Activated CD8-positive, alpha-beta T cell treated with anti-CD3 and anti-CD28 coated beads, Interleukin-2, amount 10 ng/mL, durations not matched to agents 7 days and 5 days (primary cell): ENCODE measurements at places on chromosomes 3 and 15. TPM values are rescaled to one million over a fixed set of nuclear protein-coding genes. Genes with fewer than 3 reads are reported as not detected.
A peak's percentile ranks its signal among the peaks of the same experiment; 100 is the strongest.

POLQ gene
- 35.6 TPM for total RNA-seq

GP5 gene
- 1.4 TPM for total RNA-seq

GRCh38 chr3:152350776-152351175 is 82.0 kb downstream of the MBNL1 start:
- H3K36me3 ChIP-seq = peaks cover 46% of the 10 kb centered on the region
- H3K4me1 ChIP-seq = peaks cover 36% of the 10 kb centered on the region
- no peak for DNase-seq
- no peak overlapping the region for H3K27ac ChIP-seq

GRCh38 chr3:65732051-65732935 is 306.4 kb downstream of the MAGI1 start:
- H3K36me3 ChIP-seq = no peaks in the 10 kb centered on the region
- H3K4me3 ChIP-seq = no peak overlapping the region
- DNase-seq = peak; percentile 19
- H3K27me3 ChIP-seq = no peaks in the 10 kb centered on the region
- no peaks in the 10 kb centered on the region for H3K4me1 ChIP-seq

ALPK3 gene
- 0.24 TPM for total RNA-seq

CSTA gene
- not detected for total RNA-seq

DNA sequence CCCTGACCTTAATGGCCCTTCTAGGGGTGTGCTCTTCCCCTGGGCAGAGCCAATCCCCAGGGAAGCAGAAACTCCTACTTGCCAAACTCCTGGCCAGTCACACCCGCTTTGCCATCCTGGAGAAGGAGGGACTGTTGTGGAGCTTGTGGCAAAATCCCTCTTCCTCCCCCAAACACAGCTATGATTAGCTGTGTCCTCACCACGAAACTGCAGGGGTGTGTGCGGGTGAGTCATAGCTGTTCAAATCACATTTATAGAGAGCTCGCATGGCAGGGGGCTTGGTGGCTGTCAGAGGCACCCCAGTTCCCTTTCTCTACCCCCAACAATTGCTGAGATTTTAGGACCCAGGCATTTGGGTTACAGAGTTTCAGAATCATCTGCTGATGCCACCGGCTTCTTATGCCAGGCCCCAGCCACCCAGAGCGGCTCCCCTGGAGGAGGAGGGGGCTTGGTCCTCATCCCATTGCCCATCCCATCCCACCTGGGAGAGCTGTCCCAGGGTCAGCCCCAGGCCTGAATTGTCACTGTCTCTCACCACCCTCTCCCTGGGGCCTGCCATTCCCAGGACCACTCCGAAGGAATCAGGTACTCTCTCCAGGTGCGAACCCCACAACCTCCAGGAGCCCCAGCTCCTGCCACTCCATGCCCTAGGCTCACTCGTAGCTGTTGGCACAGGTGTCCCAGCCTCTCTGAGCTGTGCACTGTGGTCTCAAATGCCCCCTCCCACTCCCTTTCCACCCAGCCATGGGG is 28.8 kb upstream of the MAGEF1 start:
- no peak for DNase-seq
- H3K27me3 ChIP-seq = peaks cover 10% of the 10 kb centered on the region
- H3K4me1 ChIP-seq = peaks cover 3% of the 10 kb centered on the region
- H3K27ac ChIP-seq = no peak overlapping the region
- no peak overlapping the region for H3K4me3 ChIP-seq

DNA sequence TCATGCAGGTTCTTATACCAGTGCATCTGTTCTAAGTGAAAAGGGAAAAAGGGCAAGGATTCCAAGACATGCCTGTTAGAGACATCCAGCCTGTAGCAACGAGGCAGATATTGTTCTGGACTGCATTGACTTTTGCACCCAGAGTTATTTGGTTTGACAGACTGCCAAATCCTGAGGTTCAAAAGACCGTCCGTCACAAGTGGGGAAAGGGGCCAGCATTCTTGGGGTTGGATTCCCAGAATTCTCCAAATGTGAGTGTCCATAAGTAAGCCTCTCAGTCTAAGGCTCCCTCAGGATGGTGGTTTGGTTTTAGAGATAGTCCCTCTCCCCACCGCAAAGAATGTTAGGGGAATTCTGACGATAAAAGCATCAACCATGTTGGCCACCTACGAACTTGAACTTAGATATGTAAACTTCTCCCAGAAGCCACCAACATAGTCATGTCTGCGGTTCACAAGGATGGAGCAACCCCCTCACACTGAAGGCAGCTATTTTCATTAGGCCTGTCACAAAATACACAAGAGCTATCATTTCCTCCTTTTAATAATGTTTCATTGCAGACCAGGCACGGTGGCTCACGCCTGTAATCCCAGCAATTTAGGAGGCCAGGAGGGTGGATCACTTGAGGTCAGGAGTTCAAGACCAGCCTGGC is 13.6 kb upstream of the LACTB start:
- no peak overlapping the region for H3K27ac ChIP-seq
- peaks cover 2% of the 10 kb centered on the region for H3K4me1 ChIP-seq
- H3K4me3 ChIP-seq = no peak overlapping the region
- H3K27me3 ChIP-seq = peaks cover 20% of the 10 kb centered on the region

DNA sequence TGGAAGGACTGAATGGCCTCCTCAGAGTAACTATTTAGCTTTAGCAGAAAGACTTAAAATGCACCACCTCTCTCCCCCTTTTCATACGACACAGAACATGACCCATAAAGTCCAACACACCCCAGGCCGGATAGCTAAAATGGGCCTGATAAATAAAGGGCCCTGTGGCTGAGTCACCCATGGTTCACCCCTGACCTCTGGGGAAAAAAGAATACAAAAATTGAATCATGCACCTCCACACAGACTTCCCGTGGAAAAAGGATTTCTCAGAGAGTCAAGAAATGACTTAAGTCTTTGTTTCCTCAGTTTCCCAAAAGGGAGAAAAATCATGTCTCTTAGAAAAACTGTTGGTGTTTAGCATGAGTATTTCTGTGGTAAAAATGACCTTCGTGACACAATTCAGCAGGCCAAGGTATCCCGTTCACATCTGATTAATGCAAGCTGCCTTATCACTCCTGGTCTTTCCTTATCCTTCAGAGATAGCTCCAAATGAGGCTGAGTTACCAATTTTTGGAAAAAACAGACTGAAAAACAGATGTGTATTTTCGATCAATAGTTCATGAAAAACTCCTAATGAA is 34.0 kb upstream of the ARHGEF3 start:
- H3K27me3 ChIP-seq = no peaks in the 10 kb centered on the region
- H3K36me3 ChIP-seq = peaks cover 16% of the 10 kb centered on the region
- no peak overlapping the region for H3K4me3 ChIP-seq
- no peak overlapping the region for H3K27ac ChIP-seq

CGNL1 gene
- total RNA-seq = not detected

STT3B gene
- total RNA-seq = 140 TPM

- H3K36me3 ChIP-seq = peaks cover 8% of the 10 kb centered on the region
- DNase-seq = no peak
- peaks cover 36% of the 10 kb centered on the region for H3K27me3 ChIP-seq
- H3K4me3 ChIP-seq = no peak overlapping the region
These were observed 20.0 kb downstream of the PLSCR5 start for GRCh38 chr3:146585156-146585555.

- no peak overlapping the region for H3K4me3 ChIP-seq
- peaks cover 26% of the 10 kb centered on the region for H3K27me3 ChIP-seq
- DNase-seq = no peak
- H3K27ac ChIP-seq = no peak overlapping the region
- no peaks in the 10 kb centered on the region for H3K4me1 ChIP-seq
- no peaks in the 10 kb centered on the region for H3K36me3 ChIP-seq
These were observed 130.9 kb upstream of the ABI3BP start for GRCh38 chr3:101124125-101124524.

ACKR4 gene
- not detected for total RNA-seq

DNA sequence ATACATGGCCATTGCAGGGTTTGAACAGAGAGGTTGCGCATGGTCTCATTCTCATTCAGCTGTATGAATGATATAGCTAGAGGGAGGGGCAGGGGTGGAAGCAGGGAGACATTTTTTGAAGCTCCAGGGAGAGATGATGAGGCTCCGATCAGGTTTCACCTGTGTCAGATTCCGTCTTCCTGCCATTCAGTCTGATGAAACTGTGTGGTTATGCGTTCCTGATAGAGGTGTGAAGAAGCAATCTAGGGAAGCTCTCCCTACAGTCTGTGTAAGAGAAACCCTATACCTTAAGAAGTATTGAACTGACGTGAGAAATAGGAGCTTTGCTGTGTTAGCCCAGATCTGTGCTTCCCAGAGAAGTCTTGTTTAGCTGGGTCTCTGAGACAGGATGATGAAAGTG is 171.9 kb upstream of the NDN start:
- no peaks in the 10 kb centered on the region for H3K27me3 ChIP-seq
- no peak for DNase-seq
- H3K4me3 ChIP-seq = no peak overlapping the region
- no peaks in the 10 kb centered on the region for H3K4me1 ChIP-seq
- H3K36me3 ChIP-seq = no peaks in the 10 kb centered on the region

GRCh38 chr3:56365905-56366640 is 102.2 kb downstream of the ERC2 start:
- peaks cover 16% of the 10 kb centered on the region for H3K27me3 ChIP-seq
- DNase-seq = no peak
- no peak overlapping the region for H3K27ac ChIP-seq
- no peaks in the 10 kb centered on the region for H3K36me3 ChIP-seq

DNA sequence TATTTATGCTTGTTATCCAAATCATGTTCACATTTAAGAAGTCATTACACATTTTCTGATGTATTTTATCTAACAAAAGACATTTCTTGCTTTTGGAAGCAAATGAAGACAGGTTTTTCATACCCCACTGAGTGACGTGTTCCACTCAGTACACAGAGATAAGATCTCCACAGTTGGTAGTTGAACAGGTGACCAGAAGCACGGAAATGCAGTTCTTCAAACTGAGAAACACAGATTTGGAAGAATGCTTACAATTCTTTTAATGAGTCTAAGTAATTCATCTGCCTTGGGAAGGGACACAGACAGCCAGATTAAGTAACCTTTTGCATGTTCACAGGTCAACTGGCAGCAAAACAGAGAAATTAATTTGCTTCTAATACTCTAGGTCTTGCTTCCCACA is 23.1 kb downstream of the PTX3 start:
- DNase-seq = no peak
- H3K27ac ChIP-seq = no peak overlapping the region
- peaks cover 17% of the 10 kb centered on the region for H3K27me3 ChIP-seq
- H3K36me3 ChIP-seq = no peaks in the 10 kb centered on the region
- H3K4me3 ChIP-seq = no peak overlapping the region

BSN gene
- total RNA-seq = 0.34 TPM

- no peak for DNase-seq
- H3K36me3 ChIP-seq = no peaks in the 10 kb centered on the region
- H3K4me1 ChIP-seq = peaks cover 6% of the 10 kb centered on the region
- H3K4me3 ChIP-seq = no peak overlapping the region
These were observed 20.4 kb downstream of the TERC start for GRCh38 chr3:169744366-169745054.

GRCh38 chr3:188546835-188547670 is 393.1 kb downstream of the LPP start:
- H3K27ac ChIP-seq = no peak overlapping the region
- H3K4me3 ChIP-seq = no peak overlapping the region
- H3K4me1 ChIP-seq = peaks cover 3% of the 10 kb centered on the region

SPTSSB gene
- not detected for total RNA-seq

DNA sequence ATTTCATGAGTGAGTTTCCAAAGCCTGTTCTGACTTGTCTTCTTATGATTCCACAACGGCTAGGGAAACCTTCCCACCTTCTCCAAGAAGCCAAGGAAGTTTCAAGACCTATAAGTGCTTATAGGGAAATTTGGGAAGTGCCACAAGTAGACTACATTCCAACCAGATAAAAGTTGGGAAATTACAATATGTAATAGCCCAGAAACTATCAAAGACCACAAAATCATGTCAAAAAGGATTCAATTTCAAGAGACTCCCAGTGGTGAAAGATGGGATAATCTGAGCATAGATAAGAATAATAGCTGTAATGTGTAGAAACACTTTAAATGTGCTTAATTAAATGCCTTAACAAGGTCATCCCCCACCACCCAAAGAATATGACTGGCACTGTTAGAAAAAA is 169.2 kb upstream of the SLC2A2 start:
- no peak overlapping the region for H3K27ac ChIP-seq
- H3K4me1 ChIP-seq = peaks cover 6% of the 10 kb centered on the region
- no peak for DNase-seq
- peaks cover 30% of the 10 kb centered on the region for H3K36me3 ChIP-seq

LXN gene
- total RNA-seq = 9.4 TPM

DNA sequence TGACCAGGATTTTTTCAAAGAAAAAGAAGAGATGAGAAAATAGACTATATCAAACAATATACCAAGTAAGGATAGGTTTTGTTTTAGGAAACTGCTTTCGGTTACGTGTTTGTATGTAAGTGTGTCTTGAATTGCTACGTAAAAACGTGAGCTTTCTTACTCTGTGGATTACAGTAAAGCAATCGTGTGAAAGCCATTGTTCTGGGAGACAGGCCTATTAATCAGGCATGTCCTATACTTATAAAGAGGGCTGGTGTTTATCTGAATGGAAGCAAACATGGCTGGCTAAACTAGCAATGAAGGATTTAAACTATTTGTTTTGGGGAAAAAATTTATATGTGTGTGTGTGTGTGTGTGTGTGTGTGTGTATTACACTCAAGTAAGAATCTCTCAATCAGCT is 2.6 kb downstream of the EHHADH start:
- no peaks in the 10 kb centered on the region for H3K27me3 ChIP-seq
- H3K27ac ChIP-seq = no peak overlapping the region
- DNase-seq = no peak
- no peak overlapping the region for H3K4me3 ChIP-seq
- H3K36me3 ChIP-seq = peaks cover 4% of the 10 kb centered on the region

GRCh38 chr15:68317281-68318007 is 39.9 kb downstream of the FEM1B start:
- DNase-seq = no peak
- no peak overlapping the region for H3K27ac ChIP-seq
- H3K27me3 ChIP-seq = peaks cover 2% of the 10 kb centered on the region
- H3K4me3 ChIP-seq = no peak overlapping the region
- H3K4me1 ChIP-seq = no peaks in the 10 kb centered on the region
- H3K36me3 ChIP-seq = no peaks in the 10 kb centered on the region

TGM5 gene
- 0.31 TPM for total RNA-seq

GRCh38 chr3:72336821-72337479 is 511.3 kb downstream of the SHQ1 start:
- no peak overlapping the region for H3K27ac ChIP-seq
- no peaks in the 10 kb centered on the region for H3K4me1 ChIP-seq
- DNase-seq = no peak
- H3K27me3 ChIP-seq = no peaks in the 10 kb centered on the region
- no peak overlapping the region for H3K4me3 ChIP-seq
- H3K36me3 ChIP-seq = no peaks in the 10 kb centered on the region

DNA sequence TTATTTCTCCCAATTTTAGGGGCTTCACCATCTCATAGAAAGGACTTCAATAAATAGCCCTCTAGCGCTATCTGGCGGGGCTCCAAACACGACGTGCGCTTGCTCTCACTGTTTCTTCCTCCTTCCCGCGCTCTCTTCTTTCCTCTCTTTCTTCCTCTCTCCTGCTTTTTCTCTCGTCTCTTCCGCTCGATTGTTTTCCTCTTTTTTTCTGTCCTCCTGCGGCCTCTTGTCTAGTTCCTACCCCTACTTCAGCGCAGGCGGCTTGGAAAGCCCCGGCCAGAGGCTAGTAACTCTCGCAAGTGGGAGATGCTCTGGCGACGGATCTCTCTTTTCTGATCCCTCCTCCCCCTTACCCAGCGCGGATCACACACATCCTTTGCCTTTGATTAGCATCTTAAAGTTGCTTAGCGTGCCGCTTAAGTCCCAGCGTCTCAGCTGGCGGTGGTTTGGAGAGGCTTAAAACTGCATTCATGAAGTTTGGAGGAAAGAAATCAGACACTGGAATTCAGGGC is 6.2 kb upstream of the MEIS2 start:
- peaks cover 80% of the 10 kb centered on the region for H3K27me3 ChIP-seq
- DNase-seq = no peak
- no peak overlapping the region for H3K27ac ChIP-seq
- no peak overlapping the region for H3K4me3 ChIP-seq
- H3K36me3 ChIP-seq = peaks cover 7% of the 10 kb centered on the region
- H3K4me1 ChIP-seq = peaks cover 13% of the 10 kb centered on the region

MINAR1 gene
- total RNA-seq = 0.71 TPM
